ENCODE measurements at places on chromosomes 5 and 9.

- no peak for DNase-seq
Measured at GRCh38 chr5:73176250-73176649, 3.3 kb downstream of the TMEM174 start.

DNA sequence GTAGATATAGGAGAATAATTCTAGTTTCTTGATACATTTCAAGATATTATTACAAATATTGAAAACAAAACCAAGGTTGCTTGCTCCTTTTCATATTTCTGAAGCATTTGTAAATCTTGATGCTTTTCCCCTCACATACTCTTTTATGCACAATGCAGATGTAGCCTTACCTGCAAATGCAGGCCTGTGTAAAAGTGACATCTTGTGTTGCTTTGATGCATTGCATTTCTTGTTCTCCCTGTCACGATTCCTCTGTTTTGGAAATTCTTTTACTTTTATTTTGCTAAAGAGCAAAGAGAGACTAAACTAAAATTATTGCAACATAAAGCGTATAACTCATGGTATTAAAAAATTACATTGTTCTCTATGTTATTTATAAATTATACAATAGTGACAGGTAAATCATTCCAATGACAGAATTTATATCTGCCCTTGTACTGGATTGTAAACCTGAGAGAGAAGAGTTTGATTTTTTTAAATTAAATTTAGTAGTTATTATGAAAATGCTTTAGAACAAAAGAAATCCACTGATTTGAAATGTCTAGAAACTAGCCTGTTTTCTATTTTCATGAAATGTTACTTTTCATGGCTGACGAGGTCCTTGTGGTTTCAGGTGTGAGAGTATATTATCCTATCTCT, 970.0 kb downstream of the MAT2B start:
- no peak for DNase-seq

- no peak for DNase-seq
Measured at GRCh38 chr9:95613670-95614069, 96.9 kb upstream of the PTCH1 start.

- no peak for DNase-seq
Measured at GRCh38 chr5:90606539-90606938, 47.9 kb downstream of the ADGRV1 start.

GRCh38 chr5:35804201-35804653, 52.5 kb upstream of the IL7R start:
- DNase-seq: no peak

DNA sequence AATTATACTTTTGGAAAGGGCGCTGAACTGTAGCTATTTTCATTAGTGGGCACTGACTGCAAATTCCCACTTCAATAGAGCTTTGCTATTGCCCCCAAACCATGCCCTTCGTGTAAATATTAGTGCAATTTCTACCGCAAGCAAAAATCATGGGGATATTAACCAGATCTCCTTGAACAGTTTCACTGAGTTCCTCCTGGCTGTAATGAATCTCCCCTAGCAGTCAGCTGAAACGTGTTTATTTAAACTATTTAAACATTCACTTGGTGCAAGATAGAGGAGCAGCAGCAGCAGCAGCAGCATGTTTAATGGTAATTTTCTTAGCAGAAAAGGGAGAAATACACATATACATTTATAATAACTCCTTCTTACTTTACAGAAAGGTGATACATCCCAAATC, 54.4 kb downstream of the ARRDC3 start:
- DNase-seq: no peak

DNA sequence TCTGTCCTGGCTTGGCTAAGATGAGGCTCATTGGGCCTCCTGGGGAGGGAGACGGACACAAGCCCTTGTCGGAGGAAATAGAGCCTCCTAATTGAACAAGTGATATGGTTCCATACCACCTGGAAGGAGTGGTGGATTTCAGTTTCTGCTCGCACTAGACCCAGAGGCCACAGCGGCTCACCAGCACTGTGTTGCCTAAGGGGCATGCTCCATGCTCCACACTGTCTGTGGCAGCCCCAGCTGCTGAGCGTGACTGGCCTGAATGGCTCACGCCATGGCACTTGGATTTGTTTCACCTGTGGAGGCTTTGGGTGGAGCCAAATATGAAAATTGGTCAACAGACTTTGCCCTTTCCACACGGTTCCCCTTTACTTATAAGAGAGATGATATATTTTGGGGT, 181.1 kb downstream of the HSPA4 start:
- peak; percentile 46 for DNase-seq

GRCh38 chr9:131682261-131682660, 57.6 kb downstream of the RAPGEF1 start:
- DNase-seq: no peak

GRCh38 chr9:109383356-109383755, 62.5 kb upstream of the EPB41L4B start:
- DNase-seq: no peak

DNA sequence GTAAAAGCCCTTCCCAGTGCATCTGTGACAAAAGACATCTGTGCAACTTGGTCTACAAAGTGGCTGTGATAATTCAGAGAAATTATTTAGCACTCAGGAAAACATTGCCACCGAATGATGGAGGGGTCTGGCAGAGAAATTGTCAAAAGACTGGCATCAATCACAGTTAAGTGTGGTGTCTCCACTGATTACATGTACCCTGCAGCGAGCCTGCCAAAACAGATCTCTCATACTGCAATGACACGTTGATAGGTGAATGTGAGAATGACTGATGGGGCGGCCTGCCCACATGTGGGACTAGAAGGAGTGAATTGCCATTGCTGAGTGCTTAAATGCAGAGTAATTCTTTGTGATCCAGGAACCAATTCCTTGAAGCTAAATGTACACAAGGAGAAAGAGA, 136.4 kb upstream of the PCSK5 start:
- DNase-seq: no peak

DNA sequence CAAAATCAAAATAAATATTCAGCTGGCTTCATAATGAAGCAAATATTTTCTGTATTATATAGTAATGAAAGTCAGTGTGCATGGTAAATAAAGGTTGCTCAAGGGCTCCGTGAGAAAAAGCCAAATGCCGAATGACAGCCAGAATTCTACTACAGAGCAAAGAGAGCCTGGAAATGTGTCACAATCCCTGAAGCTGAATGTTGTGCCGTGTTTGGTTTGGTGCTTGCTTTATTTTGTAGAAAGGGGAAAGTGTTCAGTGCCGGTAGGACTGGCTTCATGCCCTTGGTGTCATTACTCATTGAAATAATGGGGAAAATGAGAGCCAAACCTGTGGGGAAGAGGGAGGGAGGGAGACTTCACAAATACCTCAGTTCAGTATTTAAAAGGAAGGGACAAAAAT, 26.8 kb upstream of the ADAMTSL1 start:
- DNase-seq: peak; percentile 85

DNA sequence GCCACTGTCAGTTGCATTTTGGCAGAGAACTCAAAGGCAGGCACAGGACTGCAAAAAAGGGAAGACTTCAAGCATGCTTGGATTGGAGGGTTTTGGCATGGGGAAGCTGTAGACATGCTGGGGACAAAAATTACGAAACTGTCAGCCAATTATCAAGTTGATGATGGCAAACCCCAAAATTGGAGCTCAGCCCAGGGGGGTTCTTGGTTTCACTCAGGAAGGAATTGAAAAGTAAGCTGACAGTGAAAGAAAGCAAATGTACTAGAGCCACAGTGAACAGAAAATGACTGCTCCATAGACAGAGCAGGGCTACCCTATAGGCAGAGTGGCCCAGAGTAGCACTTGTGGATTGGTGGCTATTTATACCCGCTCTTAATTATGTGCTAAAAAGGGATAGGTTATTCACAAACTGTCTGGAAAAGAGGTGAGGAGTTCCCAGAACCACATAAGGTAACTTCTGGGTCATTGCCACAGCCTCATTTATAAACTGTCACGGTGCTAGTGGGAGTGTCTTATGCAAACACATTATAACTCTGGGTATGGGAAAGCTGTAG, 14.6 kb upstream of the CFAP95 start:
- peak; percentile 36 for DNase-seq

GRCh38 chr9:90010793-90011192, 406.0 kb downstream of the GADD45G start:
- no peak for DNase-seq

DNA sequence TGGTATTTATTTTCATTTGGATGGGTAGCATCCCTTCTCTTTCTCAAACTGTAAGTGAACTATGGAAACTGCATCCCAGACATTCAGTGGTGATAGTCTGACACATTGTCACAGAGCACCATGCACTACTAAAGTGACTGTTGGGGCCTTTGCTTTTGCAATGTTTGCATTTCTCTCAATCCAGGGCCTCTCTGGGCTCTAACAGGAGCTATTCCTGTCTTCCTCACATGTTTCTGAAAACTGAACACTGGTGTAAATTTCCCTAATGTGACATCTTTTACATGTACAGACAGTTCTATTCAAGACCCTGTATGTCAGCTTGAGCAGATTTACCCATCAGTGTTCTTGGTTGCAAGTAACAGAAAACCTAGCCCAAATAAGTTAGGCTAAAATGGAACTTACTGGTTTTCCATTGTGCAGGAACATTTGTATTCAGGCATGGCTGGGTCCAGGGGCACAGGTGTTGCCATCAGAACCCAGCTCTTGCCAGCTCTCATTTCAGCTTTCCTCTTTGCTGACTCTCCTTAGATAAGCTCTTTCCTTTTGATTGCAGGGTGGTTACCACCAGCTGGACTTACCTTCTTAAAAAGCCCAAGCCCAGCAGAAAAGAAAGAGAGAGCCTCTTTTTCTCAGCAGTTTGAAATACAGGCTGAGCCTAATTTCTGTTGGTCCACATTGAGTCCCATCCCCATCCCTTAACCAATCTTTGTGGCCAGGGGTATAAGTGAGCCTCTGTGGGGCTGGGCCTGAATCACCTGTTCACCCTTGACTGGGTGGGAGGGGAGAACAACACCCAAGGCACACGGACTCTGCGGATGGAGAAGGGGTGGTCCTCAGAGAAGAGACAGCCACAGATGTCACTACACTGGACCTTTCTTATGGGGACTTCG, 234.3 kb downstream of the NR3C1 start:
- DNase-seq: no peak

DNA sequence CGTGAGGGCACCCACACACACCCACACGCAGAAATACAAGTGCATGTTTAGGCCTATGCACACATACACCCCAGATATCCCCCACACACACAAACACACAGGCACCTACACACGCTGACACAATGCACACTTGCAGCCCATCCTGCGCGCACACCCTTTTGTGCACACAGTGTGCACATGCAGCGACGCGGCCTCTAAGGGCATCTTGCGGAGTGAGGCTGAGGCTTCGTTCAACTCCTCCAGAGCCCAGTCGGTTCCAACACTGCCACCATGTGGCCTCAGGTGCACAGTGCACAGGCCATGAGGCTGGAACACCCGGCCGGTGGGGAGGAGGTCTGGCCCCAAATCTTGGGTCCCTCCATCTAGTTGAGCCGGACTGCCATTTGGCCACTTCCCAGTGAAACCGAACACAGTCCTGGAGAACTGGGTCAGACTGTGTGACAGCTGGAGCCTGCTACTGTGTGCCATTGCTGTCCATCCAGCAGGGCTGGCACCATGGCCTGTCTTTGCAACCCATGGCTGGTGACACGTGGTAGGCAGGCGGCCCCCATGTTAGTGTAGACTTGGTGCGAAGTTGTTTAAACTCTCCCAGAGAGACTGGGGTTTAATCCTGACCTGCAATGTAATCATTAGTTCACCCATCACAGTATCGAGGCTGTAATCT, 97.7 kb upstream of the MVB12B start:
- DNase-seq: peak; percentile 92

- no peak for DNase-seq
Measured at GRCh38 chr5:36161361-36161760, 9.4 kb downstream of the SKP2 start.

DNA sequence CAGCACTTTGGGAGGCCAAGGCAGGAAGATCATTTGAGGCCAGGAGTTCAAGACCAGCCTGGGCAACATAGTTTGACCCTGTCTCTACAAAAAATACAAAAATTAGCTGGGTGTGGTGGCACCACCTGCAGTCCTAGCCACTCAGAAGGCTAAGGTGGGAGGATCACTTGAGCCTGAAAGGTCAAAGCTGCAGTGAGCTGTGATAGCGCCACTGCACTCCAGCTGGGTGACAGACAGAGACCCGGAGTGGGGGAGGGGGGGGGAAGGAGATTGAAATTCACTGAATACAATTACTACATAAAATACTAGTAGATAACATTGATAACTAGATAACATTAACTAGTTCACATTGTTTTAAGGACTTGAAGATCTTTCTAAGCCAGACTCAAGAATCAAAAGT, 345.6 kb downstream of the BNC2 start:
- DNase-seq: no peak
